ENCODE measurements at places on chromosomes 1 and 21.
A peak's percentile ranks its signal among the peaks of the same experiment; 100 is the strongest.

GRCh38 chr1:212118872-212119260 is 83.3 kb downstream of the DTL start:
- DNase-seq, result no peak

- DNase-seq, result no peak
These were observed 1044.4 kb downstream of the PLA2G4A start for GRCh38 chr1:187873126-187873525.

GRCh38 chr21:42429856-42430255 is 26.2 kb downstream of the UBASH3A start:
- no peak for DNase-seq

DNA sequence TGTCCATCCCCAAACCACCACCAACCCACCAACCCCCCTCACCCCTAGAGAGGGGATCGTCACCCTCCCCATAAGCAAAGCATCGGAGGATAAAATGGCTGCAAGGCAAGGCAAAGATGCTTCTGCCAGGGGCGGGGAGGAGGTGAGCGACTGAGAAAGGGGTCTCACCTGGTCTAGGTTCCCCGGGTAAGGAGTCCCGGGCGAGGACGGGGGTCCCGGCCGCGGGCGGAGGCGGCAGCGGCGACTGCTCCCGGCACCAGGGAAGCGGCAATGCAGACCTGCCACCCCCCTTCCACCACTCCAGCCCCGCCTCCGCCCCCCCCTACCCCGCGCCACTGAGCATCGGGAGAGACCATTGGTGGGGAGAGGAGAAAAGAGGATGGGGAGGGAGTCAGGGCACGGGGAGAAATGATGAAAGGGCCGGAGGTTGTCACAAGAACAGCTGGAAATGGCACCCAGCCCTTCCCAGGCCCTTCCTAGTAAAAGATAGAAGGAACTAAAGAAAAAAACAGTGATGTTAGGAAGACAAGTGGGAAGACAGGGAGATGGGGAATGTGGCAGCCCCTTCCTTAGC is at the start of gene SV2A:
Gene SV2A, minus strand, starts transcription at position 274 of the 574 bp plus-strand sequence. CDS start 4,004 bp downstream, outside the sequence.
- DNase-seq, result no peak

- peak; percentile 3 for DNase-seq
These were observed 45.2 kb downstream of the CAMK2N1 start for GRCh38 chr1:20440785-20441200.

DNA sequence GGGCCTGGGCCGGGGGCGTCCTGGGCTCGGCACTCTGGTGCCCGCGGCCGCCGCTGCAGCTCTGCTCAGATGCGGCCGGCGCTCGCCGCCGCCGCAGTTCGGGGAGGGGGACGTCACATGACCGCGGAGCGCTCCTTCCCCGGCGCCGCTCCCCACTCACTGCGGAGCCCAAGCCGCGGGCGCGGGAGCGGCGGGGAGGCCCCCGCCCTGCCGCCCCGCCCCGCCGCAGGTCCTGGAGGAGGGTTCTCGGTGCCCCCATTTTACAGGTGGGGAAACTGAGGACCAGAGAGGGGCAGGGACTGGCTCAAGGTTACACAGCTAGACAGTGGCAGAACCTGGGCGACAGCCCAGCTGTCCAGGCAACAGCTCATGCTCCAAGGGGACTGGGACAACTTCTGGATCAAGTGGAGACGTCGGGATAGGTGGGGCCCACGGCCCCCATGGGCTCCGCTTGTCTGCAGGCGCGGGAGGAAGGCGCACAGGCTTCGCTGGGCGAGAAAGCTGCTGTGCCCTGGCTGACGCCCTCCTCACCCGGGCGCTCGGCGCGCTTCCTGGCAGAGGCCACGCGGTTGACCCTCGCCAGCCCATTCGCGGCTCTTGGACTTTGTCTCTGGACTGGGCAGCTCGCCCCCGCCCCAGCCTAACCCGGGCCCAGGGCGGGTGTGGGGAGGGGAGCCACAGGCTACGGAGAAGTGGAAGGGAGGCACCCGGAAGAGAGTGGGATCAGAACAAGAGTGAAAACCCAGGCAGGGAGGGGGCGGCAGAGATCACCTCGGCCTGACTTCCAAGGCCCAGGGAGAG is at the start of gene RAP1GAP:
Gene RAP1GAP, minus strand, starts transcription at position 100 of the 801 bp plus-strand sequence. CDS start 49,325 bp downstream, outside the sequence.
- no peak for DNase-seq

- no peak for DNase-seq
These were observed 140.0 kb downstream of the DNM3 start for GRCh38 chr1:171981303-171981702.

- no peak for DNase-seq
These were observed 184.5 kb downstream of the DHRS3 start for GRCh38 chr1:12433323-12434053.

GRCh38 chr1:226663327-226663704 is 75.8 kb downstream of the ITPKB start:
- no peak for DNase-seq

DNA sequence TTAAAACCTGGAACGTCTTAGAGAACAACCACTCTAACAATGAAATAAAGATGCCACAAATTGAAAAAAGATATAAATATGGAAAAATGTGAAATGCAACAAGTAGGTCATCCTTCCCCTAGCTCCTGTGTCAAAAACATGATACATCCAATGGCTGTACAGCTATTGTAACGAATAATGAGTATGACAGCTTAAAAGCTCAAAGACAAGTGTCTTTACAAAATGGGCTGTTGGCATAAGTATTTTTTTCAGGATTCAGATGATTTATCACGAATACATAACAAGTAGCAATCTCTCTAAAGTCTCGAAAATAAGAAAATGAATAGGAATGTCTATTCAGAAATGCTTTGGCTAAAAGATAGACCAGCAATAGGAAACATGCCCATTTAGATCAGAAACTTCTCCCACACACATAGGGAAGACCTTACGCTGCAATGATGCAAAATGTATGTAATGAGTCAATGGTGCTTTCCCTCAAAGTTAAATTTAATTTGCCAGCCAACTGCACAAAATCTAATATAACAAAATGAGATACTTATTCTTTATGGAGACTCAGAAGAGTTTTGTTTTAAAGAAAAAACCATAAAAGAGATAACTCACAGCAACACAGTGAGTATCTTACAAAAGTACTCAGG is 8.3 kb downstream of the TGFBR3 start:
- DNase-seq, result peak; percentile 5

- no peak for DNase-seq
These were observed 8.4 kb upstream of the SERPINC1 start for GRCh38 chr1:173925306-173926242.

DNA sequence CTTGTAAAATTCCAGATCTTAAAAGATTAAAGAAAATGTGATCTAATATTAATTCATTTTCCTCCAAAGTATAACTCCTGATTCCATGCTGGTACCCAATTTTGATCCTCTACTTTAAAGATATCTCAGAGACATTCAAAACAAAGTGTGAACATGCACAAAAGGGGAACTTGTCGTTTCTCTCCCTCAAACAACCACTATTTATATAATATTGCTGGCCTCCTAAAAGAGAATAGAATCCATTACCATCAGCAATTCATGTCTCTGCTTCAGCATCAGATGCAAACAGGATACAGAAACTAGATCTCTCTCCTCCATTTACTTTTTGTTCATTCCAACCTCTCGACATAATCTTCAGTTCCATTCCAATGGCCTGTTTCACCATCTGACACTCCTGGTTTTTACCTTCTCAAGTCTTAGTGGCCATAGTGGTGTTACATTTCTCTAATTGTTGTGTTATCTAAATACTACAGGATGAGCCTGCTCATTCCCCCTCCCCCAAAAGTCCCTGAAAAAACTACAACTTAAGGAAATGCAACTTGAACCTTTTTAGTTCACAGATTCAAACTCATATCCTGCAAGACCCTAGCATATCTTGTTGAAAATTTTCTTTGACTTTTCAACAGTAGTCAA is 4.1 kb downstream of the NRIP1 start:
- DNase-seq, result no peak

- no peak for DNase-seq
These were observed 6.4 kb downstream of the FCRL2 start for GRCh38 chr1:157770442-157771043.

GRCh38 chr1:33334081-33334552 is 13.2 kb upstream of the A3GALT2 start:
- no peak for DNase-seq

GRCh38 chr1:67213164-67213563 is 46.9 kb downstream of the IL23R start:
- DNase-seq, result peak; percentile 9

DNA sequence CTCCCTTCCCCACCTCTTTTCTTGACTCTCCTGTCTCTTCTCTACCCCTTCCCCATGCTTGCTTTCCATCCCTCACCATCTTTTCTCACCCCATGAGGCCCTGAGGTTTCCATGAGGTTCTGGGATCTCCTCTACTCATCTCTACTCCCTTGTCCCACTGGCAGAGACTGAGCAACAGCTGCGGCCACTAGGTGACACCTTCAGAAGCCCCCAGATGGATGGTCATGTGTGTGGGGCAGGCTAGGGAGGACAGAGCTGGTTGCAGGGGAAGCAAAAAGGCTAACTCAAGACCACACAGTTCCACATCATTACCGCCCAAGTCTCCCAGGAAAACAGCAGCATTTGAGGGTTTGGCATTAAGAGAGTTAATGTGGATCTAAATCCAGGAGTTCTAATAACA is 45.0 kb downstream of the LRRN2 start:
- no peak for DNase-seq

DNA sequence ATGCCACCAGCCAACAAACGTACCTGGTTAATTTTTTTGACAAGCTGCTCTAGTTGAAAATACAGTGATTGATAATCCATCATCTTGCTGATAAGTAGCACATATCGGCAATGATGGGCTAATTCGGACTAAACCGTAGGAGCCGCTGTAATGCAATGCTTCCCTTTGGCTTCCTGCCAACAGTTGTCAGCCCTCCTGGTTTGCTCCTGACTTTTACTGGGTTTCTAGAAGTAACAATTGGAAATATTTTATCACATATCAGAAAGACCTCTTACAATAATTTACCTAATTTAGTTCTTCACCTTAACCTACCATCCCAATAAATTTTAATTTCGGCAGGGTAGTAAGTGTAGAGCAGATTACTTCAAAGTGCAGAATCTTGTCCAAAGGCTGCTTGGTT is 148.5 kb downstream of the DHRS3 start:
- no peak for DNase-seq

DNA sequence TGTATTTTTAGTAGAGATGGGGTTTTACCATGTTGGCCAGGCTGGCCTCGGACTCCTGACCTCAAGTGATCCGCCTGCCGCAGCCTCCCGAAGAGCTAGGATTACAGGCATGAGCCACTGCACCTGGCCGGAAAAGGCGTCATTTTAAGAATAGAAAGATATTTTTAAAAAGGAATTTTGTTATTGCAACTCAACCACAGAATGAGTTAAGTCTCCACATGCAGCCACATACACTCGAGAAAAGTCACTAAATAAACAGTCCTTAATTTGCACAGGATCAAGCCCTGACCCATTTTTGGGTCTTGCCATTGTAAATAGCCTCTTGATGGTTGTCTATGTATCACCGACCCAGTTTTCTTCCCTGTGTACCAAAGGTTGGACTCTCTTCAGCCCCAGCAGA is 85.5 kb downstream of the FBXO2 start:
- no peak for DNase-seq

GRCh38 chr1:176754676-176755075 is 291.7 kb downstream of the PAPPA2 start:
- no peak for DNase-seq

GRCh38 chr1:72637593-72637992 is 355.3 kb upstream of the NEGR1 start:
- no peak for DNase-seq

GRCh38 chr1:181459067-181459466 is 24.2 kb upstream of the CACNA1E start:
- DNase-seq, result no peak

- DNase-seq, result no peak
These were observed 41.4 kb upstream of the PLA2G2C start for GRCh38 chr1:20227704-20228103.

DNA sequence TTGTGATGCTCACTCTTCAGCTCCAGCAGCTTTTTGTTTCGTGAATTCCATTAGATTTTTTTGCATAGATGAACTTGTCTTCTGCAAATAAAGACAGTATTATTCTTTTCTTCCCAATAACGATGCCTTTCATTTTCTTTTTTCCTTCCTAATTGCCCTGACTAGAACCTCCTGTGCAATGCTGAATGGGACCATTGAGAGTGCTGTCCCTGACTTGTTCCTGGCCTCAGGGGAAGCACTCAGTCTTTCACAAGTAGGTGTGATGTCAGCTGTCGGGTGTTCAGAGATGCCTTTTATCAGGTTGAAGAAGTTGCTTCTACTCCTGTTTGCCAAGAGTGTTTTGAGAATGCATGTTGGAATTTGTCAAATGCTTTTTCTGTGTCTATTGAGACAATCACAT is 64.3 kb upstream of the ADARB1 start:
- DNase-seq, result no peak

GRCh38 chr1:44881011-44881632 is 38.1 kb upstream of the PTCH2 start:
- DNase-seq, result no peak

DNA sequence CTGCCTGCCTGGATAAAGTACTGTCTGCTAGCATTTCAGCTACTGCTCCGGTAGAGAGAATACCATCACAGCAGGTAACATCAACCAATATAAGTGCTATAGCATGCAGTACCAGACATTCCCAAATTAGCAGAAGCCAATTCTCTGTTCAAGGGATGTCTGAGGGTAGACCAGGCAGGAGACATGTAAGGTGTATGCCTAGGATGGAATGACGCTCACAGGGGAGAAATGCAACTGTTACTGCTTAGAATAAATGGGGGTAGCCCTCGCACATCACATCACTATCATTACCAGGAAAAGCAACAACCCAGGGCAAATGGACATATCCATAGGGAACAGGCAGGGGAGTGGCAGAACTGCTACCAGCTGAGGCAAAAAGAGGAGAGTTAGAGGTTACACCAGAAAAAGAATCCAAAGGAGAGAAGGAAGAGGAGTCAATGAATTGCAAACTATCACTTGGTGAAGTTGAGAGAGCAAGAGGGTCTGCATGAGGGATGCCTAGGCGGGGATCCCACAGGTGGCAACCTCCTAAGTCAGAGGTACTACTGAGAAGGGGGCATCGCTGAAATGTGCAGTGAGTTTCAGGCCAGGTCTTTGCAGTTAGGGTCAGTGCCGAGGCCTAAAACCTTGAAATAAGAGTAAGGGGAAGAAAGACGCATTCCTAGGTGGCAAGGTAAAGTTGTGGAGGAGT is 1.1 kb downstream of the UBE2Q1 start:
- DNase-seq, result no peak

DNA sequence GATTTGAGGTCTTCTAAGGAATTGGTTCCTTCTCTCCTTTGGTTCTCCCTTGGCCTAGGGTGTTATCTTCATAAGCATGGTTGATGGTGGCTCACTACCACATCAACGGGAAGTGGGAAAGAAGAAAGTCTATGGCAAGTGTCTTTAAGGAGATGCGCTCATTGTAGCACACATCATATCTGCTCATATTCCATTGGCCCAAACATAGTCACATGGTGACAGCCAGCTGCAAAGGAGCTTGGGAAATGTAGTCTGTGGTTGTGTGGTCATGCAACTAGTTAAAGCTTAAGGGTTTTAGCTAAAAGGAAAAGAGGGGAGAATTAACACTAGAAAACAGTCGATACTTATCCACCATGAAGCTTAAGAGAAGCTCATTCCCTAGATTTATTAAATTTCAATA is 11.4 kb upstream of the MRPS6 start:
- no peak for DNase-seq

GRCh38 chr1:222798975-222799374 is 15.9 kb upstream of the DISP1 start:
- no peak for DNase-seq

Measured in inflammatory macrophage treated with lipopolysaccharide for 1 hour (primary cell).